Daoy (cell line): ENCODE measurements at places on chromosomes 4 and X. TPM values are rescaled to one million over a fixed set of nuclear protein-coding genes. Genes with fewer than 3 reads are reported as not detected.
A peak's percentile ranks its signal among the peaks of the same experiment; 100 is the strongest.

GRCh38 chr4:147879676-147880075 lies 147.8 kb downstream of the ARHGAP10 start:
- DNase-seq: no peak

DNA sequence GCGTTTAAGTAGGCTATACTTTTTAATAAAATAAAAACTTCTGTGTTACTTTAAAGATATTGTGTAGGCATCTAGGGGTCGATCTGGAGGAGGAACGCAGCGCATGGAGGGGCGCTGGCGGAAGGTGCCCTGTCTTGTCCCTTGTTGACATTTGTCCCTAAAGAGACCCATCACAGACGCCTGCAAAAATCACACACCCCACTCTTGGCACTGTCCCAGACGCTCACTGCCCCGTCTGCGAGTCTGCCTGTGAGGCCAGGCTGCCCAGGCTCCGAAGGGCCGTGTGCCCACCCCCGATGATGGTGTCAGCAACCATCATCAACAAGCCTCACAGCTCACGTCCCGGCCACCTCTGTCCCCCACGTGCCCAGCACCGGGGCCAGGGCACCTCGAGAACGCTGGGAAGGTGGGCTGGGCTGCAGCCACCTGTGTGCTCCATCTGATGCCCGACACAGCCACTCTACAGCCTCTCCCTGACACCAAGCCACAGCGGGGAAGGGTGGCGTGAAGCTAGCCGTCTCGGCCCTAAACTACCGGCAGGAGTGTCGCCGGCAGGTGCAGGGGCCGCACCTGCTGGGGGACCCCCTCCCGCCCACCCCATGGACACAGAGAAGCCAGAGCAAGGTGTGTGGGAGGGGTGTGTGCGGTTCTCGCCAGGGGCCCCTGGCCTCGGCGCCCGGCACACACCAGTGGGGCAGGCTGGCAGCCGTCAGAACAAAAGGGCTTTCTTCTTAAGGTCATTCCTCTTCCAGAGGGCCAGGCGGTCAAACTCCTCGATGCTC lies 26.8 kb upstream of the AFAP1 start:
- no peak for DNase-seq

DNA sequence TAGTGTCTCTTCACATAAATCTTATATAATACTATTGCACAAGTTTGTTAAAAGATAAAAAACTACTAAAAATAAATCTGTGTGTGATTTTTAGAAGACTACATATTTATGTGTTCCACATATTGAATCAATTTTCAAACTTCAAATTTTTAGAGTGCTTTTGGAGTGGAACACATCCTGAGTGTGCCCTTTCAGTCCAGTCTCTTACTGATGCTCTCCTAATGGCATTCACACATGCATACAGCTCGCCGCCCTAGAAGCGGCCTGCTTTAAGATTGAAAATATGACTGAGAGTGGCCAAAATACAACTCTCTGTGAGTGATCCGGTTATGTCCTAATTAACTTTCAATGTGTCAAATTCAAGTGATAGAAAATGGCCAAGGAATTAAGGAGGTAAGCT lies 628.8 kb downstream of the ANKRD50 start:
- DNase-seq: no peak

GRCh38 chrX:12567857-12568256 lies 223.4 kb upstream of the PRPS2 start:
- DNase-seq: no peak

DNA sequence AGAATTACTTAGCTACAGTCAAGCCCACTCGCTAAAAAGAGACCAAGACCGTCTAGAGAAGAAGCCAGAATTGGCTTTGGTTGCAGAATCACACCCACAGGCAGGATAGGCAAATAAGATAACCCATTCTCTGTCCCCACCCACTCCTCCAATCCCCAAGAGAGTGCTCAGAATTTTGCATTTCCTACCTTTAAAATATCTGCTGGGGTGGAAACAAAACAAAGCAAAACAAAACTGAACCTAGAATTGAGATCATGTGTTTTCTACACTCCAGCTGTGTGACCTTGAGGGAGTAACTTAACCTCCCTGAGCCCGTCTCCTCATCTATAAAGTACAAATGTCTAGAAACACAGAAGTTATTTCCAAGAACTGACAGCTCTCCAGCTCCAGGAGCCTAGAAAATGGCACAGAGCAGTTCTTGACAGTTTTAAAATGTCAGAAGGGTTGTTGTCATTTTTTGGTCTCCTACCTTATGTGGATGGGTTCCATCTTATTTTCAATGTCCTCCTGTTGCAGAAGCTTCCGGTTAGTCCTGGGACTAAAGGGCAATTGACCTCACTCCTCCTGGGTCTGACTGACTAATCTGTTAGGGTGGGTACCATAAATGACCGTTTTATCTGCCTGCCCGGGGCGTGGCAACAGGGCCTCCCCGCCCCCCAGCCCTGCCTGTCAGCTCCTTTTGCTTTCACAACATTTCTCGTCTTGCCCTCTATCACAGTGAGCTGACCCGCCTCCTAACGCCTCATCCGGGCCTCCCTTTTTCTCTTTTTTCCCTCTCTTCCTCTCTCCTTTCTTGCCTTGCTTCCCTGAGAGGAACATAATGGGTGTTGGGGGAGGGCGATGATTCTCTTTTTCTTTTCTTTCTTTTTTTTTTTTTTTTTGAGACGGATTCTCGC lies 114.0 kb downstream of the RBM47 start:
- DNase-seq: peak; percentile 57

DNA sequence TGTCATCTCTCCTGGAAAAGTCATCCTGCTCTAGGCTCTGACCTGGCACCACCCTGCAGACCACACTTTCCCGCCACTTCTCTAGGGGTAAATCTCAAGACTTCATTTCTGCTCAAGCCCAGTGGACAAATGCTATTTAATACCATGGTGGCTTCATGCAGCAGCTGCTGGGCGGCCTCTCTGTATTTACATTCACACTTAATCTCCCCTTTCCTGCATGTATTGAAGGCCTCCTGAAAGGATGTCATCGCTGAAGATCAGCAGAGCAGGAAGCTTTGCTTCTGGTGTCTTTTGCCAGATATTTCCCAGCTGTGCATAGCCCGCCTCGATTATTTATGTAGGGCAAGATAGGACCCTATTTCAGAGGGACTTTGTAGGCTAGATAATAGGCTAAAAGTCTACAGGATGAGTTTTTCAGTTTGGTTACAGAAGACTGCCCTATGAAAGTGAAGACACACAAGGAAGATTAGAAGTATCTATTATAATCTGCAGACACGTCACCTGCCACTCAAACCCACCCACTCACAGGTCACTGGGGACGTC lies 17.2 kb downstream of the PROM1 start:
- no peak for DNase-seq

GRCh38 chr4:29467044-29467717 lies 1253.0 kb upstream of the PCDH7 start:
- no peak for DNase-seq

Gene AGTR2
- not detected in 2 replicates for total RNA-seq

Gene TACC3
- 24.5 and 34.9 TPM in 2 replicates for total RNA-seq
